Suprapubic skin (tissue), 4 donors: ENCODE measurements at places on chromosomes 12 and 14.

GRCh38 chr14:92655419-92656201, 92.8 kb downstream of the LGMN start:
- peak overlapping the region; percentile 41 for H3K4me3 ChIP-seq
- H3K36me3 ChIP-seq = peaks cover 19% of the 10 kb centered on the region
- no peaks in the 10 kb centered on the region for H3K27me3 ChIP-seq
- no peak for DNase-seq

GRCh38 chr12:38838056-38838850, 67.1 kb downstream of the CPNE8 start:
- no peaks in the 10 kb centered on the region for H3K4me1 ChIP-seq
- no peaks in the 10 kb centered on the region for H3K36me3 ChIP-seq
- no peak for DNase-seq
- H3K4me3 ChIP-seq = no peak overlapping the region
- H3K27ac ChIP-seq = no peak overlapping the region

GRCh38 chr12:24664161-24664880, 284.6 kb downstream of the BCAT1 start:
- no peak overlapping the region for H3K27ac ChIP-seq
- H3K36me3 ChIP-seq = no peaks in the 10 kb centered on the region
- H3K4me1 ChIP-seq = no peaks in the 10 kb centered on the region
- no peak overlapping the region for H3K4me3 ChIP-seq
- H3K27me3 ChIP-seq = no peaks in the 10 kb centered on the region
- no peak for DNase-seq

DNA sequence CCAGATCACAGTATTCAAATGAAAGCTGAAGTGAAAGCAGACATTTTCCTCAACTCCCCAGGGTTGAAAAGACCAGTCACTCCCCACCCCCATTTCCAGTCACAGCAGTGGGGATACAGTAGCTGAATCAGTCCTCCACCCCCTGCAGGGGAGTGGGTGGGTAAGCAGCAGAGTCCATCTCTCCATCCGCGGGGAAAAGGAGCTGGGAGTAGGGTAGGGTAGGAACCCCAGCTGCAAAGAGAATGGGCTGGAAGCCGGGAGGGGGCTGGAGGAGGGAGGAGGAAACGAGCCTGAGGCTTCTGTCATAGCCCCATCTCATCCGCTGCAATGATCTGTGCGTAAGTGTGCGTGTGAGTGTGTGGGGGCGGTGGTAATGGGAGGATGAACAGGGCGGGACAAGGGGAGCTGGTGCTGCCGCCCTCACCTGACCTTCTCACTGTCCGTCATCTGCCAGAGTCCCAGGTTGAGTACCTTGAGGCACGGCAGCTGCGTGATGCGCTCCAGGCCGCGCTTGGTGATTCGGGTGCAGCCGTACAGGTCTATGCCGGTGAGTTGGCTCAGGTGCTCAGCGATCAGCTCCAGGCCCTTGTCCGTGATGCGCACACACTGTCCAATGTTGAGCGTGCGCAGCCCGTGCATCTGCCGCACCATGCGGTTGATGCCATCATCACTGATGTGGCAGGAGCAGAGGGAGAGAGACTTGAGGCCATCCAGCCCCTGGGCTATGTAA, 1.8 kb downstream of the FBXL14 start:
- H3K36me3 ChIP-seq = no peaks in the 10 kb centered on the region
- peak overlapping the region; percentile 96 for H3K27ac ChIP-seq
- no peaks in the 10 kb centered on the region for H3K27me3 ChIP-seq

DNA sequence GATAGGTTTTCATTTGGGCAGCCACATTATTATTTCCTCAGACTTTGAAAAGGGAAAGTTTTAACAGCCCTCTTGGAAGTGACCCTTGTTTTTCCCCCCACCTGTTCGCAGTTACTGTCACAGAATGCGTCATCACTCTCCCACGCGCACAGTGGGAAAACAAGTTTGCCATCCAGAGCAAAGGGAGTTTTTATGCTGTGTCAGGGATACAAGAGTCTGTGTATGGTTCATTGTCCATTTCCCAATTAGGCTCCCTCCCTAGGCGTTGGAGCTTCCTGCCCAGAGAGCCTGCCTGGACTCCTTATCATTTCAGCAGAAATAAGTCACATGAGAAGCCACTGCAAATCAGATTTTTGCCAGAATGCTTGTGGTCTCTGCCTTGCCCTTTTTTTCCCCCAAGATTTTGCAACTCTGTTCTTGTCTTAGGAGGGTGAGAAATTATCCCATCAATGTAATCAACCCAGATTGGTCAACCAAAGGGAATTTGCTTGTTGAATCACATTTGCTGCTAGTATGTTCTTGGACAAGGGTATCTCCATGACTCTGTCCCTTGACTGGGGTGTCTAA, 104.1 kb downstream of the IGF1 start:
- no peak overlapping the region for H3K27ac ChIP-seq
- no peaks in the 10 kb centered on the region for H3K27me3 ChIP-seq
- H3K36me3 ChIP-seq = no peaks in the 10 kb centered on the region
- DNase-seq = no peak
- H3K4me1 ChIP-seq = no peaks in the 10 kb centered on the region

- no peak overlapping the region for H3K4me3 ChIP-seq
- no peaks in the 10 kb centered on the region for H3K27me3 ChIP-seq
- H3K27ac ChIP-seq = no peak overlapping the region
- no peak for DNase-seq
Measured at GRCh38 chr14:91238661-91239060, 5.8 kb downstream of the GPR68 start.

DNA sequence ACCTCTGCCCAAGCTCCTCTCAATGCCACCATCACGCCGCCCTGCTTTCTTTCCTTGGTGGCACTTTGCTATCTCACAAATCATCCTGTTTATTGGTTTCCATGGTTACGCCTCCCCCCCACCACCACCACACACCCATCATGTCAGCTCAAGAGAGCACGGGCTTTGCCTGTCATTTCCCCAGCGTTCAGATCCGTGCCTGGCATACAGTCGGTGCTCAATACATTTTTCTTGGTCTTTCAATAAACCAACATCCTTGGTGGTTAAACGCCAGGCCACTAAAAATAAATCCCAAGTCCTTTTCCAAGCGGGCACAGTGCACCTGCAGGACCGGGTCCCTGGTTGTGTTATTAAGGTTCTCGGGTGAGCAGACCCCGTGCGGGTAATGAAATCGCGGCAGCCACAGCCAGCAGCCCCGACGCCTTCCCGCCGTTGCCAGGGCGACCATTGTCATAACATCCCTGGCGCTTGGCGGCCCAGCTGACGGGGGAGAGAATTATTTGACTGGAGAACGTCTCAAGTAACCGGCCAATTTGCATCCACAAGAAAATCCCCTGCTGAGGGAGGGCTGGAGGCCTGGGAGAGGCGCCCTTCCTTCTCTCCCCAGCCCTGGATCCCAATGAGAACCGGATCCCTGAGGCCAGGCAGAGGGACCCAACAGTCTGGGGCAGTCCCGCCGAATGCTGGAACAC, 92.9 kb downstream of the KSR2 start:
- H3K4me3 ChIP-seq = no peak overlapping the region
- H3K27me3 ChIP-seq = peaks cover 20% of the 10 kb centered on the region
- H3K36me3 ChIP-seq = no peaks in the 10 kb centered on the region
- no peak overlapping the region for H3K27ac ChIP-seq
- no peak for DNase-seq

- peaks cover 97% of the 10 kb centered on the region for H3K27me3 ChIP-seq
- H3K4me3 ChIP-seq = no peak within 1 kb of the TSS
- peaks cover 5% of the 10 kb centered on the region for H3K4me1 ChIP-seq
- DNase-seq = no peak
Measured at GRCh38 chr14:104604458-104605449, at the start of gene TMEM179. Gene TMEM179, minus strand, starts transcription at chr14:104604772. Its CDS starts 31 bp downstream, at chr14:104604741.

- H3K27ac ChIP-seq = no peak overlapping the region
- no peaks in the 10 kb centered on the region for H3K4me1 ChIP-seq
- H3K36me3 ChIP-seq = no peaks in the 10 kb centered on the region
- no peak overlapping the region for H3K4me3 ChIP-seq
- no peak for DNase-seq
Measured at GRCh38 chr12:102297412-102297811, 99.8 kb upstream of the PMCH start.

- no peaks in the 10 kb centered on the region for H3K36me3 ChIP-seq
- peaks cover 14% of the 10 kb centered on the region for H3K4me1 ChIP-seq
- no peak overlapping the region for H3K4me3 ChIP-seq
- no peaks in the 10 kb centered on the region for H3K27me3 ChIP-seq
Measured at GRCh38 chr12:104676636-104677035, 219.9 kb downstream of the CHST11 start.

- H3K27ac ChIP-seq = no peak overlapping the region
- H3K4me1 ChIP-seq = peaks cover 6% of the 10 kb centered on the region
- DNase-seq = no peak
- H3K4me3 ChIP-seq = no peak overlapping the region
Measured at GRCh38 chr14:32571995-32572866, 243.1 kb downstream of the AKAP6 start.

- DNase-seq = no peak
- no peaks in the 10 kb centered on the region for H3K4me1 ChIP-seq
- H3K36me3 ChIP-seq = peaks cover 22% of the 10 kb centered on the region
- no peak overlapping the region for H3K4me3 ChIP-seq
- H3K27me3 ChIP-seq = no peaks in the 10 kb centered on the region
Measured at GRCh38 chr14:63393012-63393411, 74.3 kb upstream of the GPHB5 start.

DNA sequence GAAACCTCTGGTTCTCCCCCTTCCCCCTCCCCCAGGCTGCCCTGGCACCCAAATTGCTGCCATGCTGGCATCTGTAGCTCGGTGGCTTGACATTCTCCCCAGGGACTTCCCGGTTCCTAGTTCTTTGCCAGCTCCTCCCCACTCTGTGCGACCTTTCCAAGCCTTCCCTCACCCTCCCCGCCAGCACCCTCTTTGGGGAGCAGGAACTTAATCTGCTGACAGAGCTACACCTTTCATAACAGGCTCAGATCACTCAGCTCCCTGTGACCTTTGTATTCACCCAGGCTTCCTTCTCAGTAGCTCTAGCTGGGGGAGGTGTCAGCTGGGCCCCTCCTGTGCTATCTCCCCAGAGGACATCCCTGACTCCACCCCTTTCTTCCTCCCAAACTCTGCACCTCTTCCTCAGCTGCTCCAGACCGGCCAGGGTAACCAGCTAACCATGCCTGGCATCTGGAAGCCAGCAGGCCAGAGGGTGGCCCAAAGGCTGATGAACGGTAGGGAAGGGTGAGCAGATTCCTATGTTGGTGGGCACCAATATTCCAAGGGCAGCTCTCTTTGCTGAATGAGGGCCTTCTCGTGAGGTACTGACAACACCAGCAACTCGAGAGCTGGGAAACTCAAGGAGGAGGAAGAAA, 1.8 kb upstream of the COX14 start:
- peaks cover 42% of the 10 kb centered on the region for H3K4me1 ChIP-seq
- DNase-seq = no peak
- H3K4me3 ChIP-seq = no peak overlapping the region
- peak overlapping the region; percentile 80 for H3K27ac ChIP-seq

- no peak for DNase-seq
- no peaks in the 10 kb centered on the region for H3K27me3 ChIP-seq
- peaks cover 26% of the 10 kb centered on the region for H3K4me1 ChIP-seq
- no peak overlapping the region for H3K4me3 ChIP-seq
- no peak overlapping the region for H3K27ac ChIP-seq
Measured at GRCh38 chr12:54338698-54339296, 13.9 kb downstream of the COPZ1 start.

DNA sequence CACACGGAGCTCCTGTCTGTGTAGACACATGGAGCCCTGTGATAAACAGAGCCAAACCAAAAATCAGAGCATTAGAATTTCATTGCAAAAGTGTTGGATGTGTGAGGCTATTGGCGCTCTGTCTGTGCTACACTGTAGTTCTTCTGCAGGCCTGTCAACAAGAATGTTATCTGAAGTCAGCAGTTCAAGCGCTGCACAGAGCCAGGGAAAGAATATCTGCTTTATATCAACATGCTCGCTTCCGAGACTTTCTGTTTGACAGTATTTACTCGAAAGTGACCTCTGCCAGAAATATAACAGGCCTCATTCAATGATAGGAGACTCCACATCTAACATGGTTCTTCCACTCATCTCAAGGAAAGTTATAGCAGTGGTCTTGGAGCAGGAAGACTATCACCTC, 118.3 kb downstream of the CCER1 start:
- no peaks in the 10 kb centered on the region for H3K36me3 ChIP-seq
- DNase-seq = no peak
- H3K4me3 ChIP-seq = no peak overlapping the region
- H3K27ac ChIP-seq = no peak overlapping the region
- no peaks in the 10 kb centered on the region for H3K27me3 ChIP-seq

GRCh38 chr14:91706996-91707395, 24.9 kb downstream of the CATSPERB start:
- DNase-seq = no peak
- H3K27ac ChIP-seq = no peak overlapping the region

GRCh38 chr14:103521438-103521950, 1.1 kb downstream of the CKB start:
- DNase-seq = no peak
- peak overlapping the region; percentile 86 for H3K27ac ChIP-seq
- peak overlapping the region; percentile 65 for H3K4me3 ChIP-seq

- H3K36me3 ChIP-seq = no peaks in the 10 kb centered on the region
- H3K27ac ChIP-seq = no peak within 1 kb of the TSS
- no peaks in the 10 kb centered on the region for H3K4me1 ChIP-seq
- DNase-seq = no peak
- no peaks in the 10 kb centered on the region for H3K27me3 ChIP-seq
Measured at GRCh38 chr12:101594700-101595099, at the start of gene MYBPC1. Gene MYBPC1, plus strand, starts transcription at chr12:101594971. Its CDS starts 100 bp downstream, at chr12:101595071.

- peaks cover 60% of the 10 kb centered on the region for H3K4me1 ChIP-seq
- H3K27ac ChIP-seq = peak overlapping the region; percentile 98
- H3K4me3 ChIP-seq = peak overlapping the region; percentile 64
- no peaks in the 10 kb centered on the region for H3K27me3 ChIP-seq
- DNase-seq = no peak
- peaks cover 5% of the 10 kb centered on the region for H3K36me3 ChIP-seq
Measured at GRCh38 chr12:12721176-12721751, 4.1 kb downstream of the CDKN1B start.

- H3K4me3 ChIP-seq = no peak overlapping the region
- H3K4me1 ChIP-seq = no peaks in the 10 kb centered on the region
- DNase-seq = no peak
Measured at GRCh38 chr12:24138041-24138440, 188.6 kb upstream of the SOX5 start.

GRCh38 chr12:49933796-49934195, 16.7 kb upstream of the AQP2 start:
- no peak for DNase-seq
- no peak overlapping the region for H3K27ac ChIP-seq
- no peak overlapping the region for H3K4me3 ChIP-seq
- no peaks in the 10 kb centered on the region for H3K36me3 ChIP-seq

GRCh38 chr12:4974217-4974616, 64.5 kb downstream of the KCNA1 start:
- no peak overlapping the region for H3K4me3 ChIP-seq
- no peaks in the 10 kb centered on the region for H3K4me1 ChIP-seq

DNA sequence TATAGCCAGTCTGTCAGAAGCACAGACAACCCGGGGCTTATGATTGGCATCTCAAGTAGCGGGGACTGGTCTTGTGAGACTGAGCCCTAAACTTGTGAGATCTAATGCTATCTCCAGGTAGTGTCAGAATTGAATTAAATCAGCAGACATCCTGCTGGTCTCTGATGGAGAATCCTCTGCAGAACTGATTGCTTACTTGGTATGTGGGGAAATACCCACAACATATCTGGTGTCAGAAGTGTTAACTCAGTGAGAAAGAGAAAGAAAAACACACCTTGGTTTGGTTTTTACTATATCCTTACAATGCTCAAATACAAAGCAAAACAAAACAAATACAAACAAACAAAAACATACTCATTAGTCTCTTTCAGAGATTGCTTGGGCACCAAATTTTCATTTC, 10.0 kb downstream of the SEL1L start:
- peaks cover 56% of the 10 kb centered on the region for H3K36me3 ChIP-seq
- H3K27me3 ChIP-seq = no peaks in the 10 kb centered on the region
- no peak overlapping the region for H3K4me3 ChIP-seq
- H3K4me1 ChIP-seq = peaks cover 23% of the 10 kb centered on the region
- DNase-seq = no peak
- no peak overlapping the region for H3K27ac ChIP-seq
